Effector memory CD8-positive, alpha-beta T cell (primary cell): ENCODE measurements at places on chromosomes 1 and 21.
A peak's percentile ranks its signal among the peaks of the same experiment; 100 is the strongest.

DNA sequence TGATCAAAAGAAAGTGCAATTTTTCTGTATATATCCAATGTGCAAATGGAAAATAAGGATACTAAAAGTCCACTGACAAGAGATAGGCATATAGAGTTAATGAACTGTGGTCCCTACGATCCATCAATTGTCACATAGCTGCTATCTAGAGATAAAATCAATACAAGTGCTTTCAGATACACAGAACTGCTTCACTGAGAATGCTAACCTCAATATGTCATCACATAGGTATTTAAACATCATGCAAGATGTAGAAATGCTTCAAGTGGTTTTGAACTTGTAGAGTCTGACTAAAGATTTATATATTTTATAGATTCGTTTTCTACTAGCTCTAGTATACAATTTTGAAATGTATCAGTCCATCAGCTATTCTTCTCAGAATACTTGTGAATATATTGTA, 1604.7 kb downstream of the PLA2G4A start:
- no peak for DNase-seq
- no peaks in the 10 kb centered on the region for H3K36me3 ChIP-seq
- no peak overlapping the region for H3K27ac ChIP-seq
- no peak overlapping the region for H3K4me3 ChIP-seq
- no peaks in the 10 kb centered on the region for H3K4me1 ChIP-seq
- H3K27me3 ChIP-seq = no peaks in the 10 kb centered on the region

GRCh38 chr1:58979086-58979485, 195.2 kb upstream of the JUN start:
- no peaks in the 10 kb centered on the region for H3K27me3 ChIP-seq
- H3K36me3 ChIP-seq = peaks cover 4% of the 10 kb centered on the region
- no peak overlapping the region for H3K27ac ChIP-seq

DNA sequence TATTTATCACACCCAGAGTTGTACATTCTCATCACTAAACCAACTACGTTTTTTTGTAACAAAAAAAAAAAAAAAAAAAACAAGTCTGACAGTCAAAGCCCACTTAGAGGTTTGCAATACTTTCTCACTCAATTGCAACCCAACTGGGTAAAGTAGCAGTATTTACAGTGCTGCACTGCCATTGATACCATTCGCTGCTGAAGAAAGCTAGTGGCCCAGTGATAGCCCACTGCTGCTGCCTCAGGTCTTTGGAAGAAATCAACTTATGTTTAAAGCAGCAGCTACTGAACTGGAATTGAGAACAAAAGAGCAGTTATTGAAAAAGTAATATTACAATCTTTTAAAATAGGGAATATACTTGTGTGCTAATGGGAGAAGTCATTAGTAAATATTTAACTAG, 2.7 kb downstream of the HNRNPU start:
- no peak for DNase-seq
- peaks cover 54% of the 10 kb centered on the region for H3K4me1 ChIP-seq
- H3K27ac ChIP-seq = peak overlapping the region; percentile 100
- H3K27me3 ChIP-seq = no peaks in the 10 kb centered on the region
- H3K36me3 ChIP-seq = peaks cover 89% of the 10 kb centered on the region

DNA sequence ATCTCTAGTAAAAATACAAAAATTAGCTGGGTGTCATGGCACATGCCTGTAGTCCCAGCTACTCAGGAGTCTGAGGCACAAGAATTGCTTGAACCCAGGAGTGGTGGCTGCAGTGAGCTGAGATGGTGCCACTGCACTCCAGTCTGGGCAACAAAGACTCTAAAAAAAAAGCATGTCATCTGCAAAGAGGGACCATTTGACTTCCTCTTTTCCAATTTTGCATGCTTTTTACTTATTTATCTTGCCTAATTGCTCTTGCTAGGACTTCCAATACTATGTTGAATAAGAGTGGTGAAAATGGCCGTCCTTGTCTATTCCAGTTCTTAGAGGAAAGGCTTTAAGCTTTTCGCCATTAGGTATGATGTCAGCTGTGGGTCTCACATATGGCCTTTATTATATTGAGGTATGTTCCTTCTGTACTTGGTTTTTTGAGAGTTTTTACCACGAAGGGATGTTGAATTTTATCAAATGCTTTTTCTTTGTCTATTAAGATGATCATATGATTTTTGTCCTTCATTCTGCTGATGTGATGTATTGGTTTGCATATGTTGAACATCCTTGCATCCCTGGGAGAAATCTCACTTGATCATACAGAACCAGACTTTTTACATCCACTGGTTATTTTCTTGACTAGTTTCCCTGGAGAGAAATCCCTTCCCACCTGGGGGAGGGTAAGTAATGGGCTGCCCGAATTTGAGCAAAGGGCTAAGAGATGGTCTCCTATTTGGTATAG, 17.0 kb upstream of the RAP1GAP start:
- DNase-seq = no peak
- H3K27ac ChIP-seq = no peak overlapping the region
- H3K4me3 ChIP-seq = no peak overlapping the region
- no peaks in the 10 kb centered on the region for H3K27me3 ChIP-seq

DNA sequence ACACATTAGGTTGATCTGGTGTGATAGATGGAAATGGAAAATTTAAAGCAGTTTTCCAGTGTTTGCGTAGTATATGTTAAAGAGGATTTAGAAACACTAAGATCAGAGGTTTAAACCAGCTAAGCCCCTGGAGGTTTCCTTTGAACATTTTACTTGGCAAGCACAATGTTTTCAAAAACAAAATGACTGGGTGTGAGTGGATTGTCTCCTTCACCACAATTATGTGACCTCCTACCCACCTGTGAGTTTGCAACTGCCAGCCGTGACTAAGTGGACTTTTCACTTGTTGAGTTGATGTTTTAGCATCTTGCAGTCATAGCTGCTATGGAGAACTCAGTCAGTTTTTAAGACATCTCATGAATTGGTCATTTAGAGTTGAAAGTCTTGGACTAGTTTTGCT, 4.7 kb downstream of the CCDC190 start:
- H3K27ac ChIP-seq = no peak overlapping the region
- no peak overlapping the region for H3K4me3 ChIP-seq
- H3K36me3 ChIP-seq = no peaks in the 10 kb centered on the region
- H3K4me1 ChIP-seq = no peaks in the 10 kb centered on the region
- no peak for DNase-seq

DNA sequence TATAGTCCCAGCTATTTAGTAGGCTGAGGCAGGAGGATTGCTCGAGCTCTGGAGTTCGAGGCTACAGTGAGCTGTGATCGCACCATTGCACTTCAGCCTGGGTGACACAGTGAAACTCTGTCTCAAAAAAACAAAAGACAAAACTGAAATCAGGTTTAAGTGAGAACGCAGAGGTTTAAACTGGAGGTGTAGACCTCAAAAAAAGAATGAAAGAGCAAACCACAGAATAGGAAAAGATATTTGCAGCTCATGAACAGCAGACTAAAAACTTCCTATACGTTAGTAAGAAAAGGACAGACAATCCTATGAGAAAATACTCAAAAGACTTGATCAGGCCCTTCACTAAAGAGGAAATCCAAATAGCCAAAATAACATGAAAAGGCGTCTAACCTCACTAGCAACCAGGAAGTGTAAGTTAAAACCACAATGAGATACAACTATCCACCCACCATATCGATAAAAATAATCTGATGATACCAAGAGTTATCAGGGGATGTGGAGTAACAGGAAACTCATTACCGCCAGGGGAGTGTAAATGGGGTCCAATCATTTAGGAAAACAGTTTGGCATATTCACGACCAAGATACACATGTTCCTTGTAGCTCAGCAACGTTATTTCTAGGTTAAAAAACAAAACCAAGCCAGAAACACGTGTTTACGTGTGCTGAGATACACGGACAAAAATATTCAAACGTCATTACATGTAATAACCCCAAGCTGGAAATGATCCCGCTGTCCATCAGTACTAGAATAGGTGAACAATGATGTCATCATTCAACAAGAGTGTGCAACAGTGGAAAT, 9.8 kb downstream of the TNFRSF9 start:
- H3K36me3 ChIP-seq = peaks cover 9% of the 10 kb centered on the region
- peak overlapping the region; percentile 79 for H3K4me3 ChIP-seq
- no peaks in the 10 kb centered on the region for H3K27me3 ChIP-seq
- peaks cover 25% of the 10 kb centered on the region for H3K4me1 ChIP-seq

- H3K27me3 ChIP-seq = no peaks in the 10 kb centered on the region
- peaks cover 18% of the 10 kb centered on the region for H3K36me3 ChIP-seq
- no peak for DNase-seq
These were observed 2.2 kb upstream of the USP1 start for GRCh38 chr1:62434618-62435001.

- H3K4me1 ChIP-seq = peaks cover 34% of the 10 kb centered on the region
- H3K27me3 ChIP-seq = no peaks in the 10 kb centered on the region
- H3K4me3 ChIP-seq = peak overlapping the region; percentile 93
- peak overlapping the region; percentile 100 for H3K27ac ChIP-seq
- no peak for DNase-seq
- peaks cover 30% of the 10 kb centered on the region for H3K36me3 ChIP-seq
These were observed 10.9 kb downstream of the BTBD19 start for GRCh38 chr1:44819196-44819607.

GRCh38 chr21:29721221-29721620, 218.6 kb downstream of the GRIK1 start:
- H3K4me3 ChIP-seq = no peak overlapping the region
- H3K27me3 ChIP-seq = no peaks in the 10 kb centered on the region
- no peaks in the 10 kb centered on the region for H3K4me1 ChIP-seq
- DNase-seq = no peak
- no peak overlapping the region for H3K27ac ChIP-seq
- H3K36me3 ChIP-seq = no peaks in the 10 kb centered on the region

GRCh38 chr1:21524686-21525339, 15.6 kb downstream of the ALPL start:
- H3K4me3 ChIP-seq = no peak overlapping the region
- peaks cover 4% of the 10 kb centered on the region for H3K4me1 ChIP-seq
- no peak for DNase-seq
- peaks cover 3% of the 10 kb centered on the region for H3K27me3 ChIP-seq
- H3K27ac ChIP-seq = no peak overlapping the region

DNA sequence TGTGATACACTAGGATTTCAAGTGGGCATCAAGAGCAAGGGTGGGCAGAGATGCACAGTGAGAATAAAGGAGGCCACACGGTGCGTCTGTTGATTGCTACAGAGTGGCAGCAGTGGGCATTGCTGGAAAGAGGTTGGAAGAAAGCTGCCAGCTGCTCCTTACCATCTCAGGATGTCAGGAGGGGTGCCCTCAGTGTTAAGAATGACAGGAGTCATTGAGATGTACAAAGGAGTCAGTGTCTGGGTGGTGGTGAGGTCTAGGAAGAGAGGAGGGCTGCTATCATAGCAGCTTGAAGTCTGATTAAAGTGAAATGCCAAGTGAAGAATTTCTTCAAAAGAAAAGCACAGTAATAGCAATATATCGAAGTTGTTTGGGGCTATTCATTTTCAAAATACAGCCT, 992.7 kb downstream of the TTLL7 start:
- H3K4me1 ChIP-seq = no peaks in the 10 kb centered on the region
- no peaks in the 10 kb centered on the region for H3K36me3 ChIP-seq
- DNase-seq = no peak

DNA sequence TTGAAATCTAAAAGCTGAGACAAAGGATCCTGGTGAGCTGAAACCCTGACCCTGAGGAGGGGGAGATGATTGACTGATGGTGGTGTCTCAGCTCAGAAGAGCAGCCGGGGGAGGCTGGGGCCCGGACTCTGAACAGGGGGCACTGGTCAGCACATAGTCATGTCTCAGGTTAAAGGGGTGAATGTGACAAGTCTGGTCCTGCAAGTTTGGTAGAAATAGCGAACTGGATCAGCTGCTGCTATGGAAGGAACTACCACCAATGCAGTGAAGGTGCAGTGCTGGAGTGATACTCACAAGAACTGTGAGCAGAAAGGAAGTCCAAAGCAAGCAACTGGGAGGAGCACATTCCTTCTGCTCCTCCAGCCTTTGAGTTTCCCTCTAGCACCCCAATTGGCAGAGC, 98.8 kb upstream of the SSX2IP start:
- H3K27ac ChIP-seq = no peak overlapping the region
- H3K27me3 ChIP-seq = peaks cover 17% of the 10 kb centered on the region
- H3K4me3 ChIP-seq = no peak overlapping the region

- H3K4me3 ChIP-seq = no peak overlapping the region
- DNase-seq = no peak
- H3K27me3 ChIP-seq = no peaks in the 10 kb centered on the region
- no peak overlapping the region for H3K27ac ChIP-seq
These were observed 236.2 kb upstream of the NRIP1 start for GRCh38 chr21:15301014-15301413.

GRCh38 chr1:199786695-199787094, 240.8 kb upstream of the NR5A2 start:
- H3K4me1 ChIP-seq = no peaks in the 10 kb centered on the region
- no peak overlapping the region for H3K4me3 ChIP-seq
- no peak overlapping the region for H3K27ac ChIP-seq

DNA sequence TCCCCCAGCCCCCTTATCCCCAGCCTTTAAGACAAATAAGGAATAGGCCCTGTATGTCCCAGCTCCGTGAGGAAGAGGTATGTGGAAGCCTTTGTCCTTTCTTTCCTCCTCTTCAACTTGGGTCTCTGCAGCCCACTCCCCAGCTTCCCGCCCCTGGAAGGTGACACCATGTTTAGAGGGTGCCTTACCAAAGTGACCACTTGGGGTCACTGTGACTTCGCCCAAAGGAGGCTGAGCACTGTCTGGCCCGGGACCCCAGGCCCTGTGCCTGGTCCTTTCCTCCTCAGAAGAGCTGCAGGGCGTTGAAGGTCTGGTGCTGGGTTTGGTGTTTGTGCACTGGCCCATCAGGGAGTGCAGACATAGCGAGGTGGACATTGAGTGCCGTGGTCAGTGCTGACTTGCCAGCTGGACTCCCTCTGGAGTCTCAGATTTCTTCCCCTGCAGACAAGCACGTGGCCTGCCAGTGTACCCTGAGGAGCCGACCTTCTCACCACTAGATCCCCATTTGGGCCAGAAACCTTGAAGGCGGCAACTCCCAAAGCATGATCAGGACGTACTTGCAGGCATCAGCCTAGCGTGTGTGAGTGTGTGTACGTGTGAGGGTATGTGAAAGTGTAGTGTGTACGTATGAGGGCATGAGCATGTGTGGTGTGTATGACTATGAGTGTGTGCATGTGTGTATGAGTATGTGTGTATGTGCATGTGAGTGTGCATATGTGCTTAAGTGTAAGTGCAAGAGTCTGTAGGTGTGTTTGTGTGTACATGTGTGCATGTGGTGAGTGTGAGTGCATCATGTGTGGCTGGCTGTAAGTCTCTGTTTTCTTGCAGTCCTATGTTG, 181.4 kb upstream of the KIAA0040 start:
- peaks cover 38% of the 10 kb centered on the region for H3K27me3 ChIP-seq
- H3K27ac ChIP-seq = no peak overlapping the region
- H3K4me1 ChIP-seq = no peaks in the 10 kb centered on the region
- H3K36me3 ChIP-seq = no peaks in the 10 kb centered on the region
- DNase-seq = no peak

DNA sequence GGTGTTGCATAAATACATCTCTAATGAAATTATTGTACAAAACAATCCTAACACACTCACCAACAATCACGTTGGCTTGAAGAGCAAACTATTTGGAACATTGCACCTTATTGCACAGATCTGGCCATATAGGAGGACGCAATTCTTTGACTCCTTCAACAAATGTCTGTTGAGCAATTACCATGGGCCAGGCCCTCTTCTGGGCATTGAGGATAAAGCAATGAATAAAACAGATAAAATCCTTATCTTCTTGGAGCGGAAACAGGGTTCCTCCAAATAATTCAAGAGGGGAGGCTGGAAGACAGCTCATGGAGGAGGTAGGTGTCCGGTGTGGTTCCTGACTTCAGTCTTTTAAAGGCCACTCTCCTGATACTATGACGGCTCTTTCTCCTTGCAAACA, 43.3 kb downstream of the PAX7 start:
- H3K4me1 ChIP-seq = no peaks in the 10 kb centered on the region
- no peak for DNase-seq
